CD8-positive, alpha-beta memory T cell (primary cell): ENCODE measurements at places on chromosomes 12 and 14. TPM values are rescaled to one million over a fixed set of nuclear protein-coding genes. Genes with fewer than 3 reads are reported as not detected.

Gene IFT81
- total RNA-seq: 4.5 TPM

Gene LHX5
- total RNA-seq: not detected

Gene PLA2G1B
- not detected for total RNA-seq

Gene IL22
- total RNA-seq: 0.46 TPM

Gene DHH
- total RNA-seq: not detected

Gene IFNG-AS1
- total RNA-seq: 0.95 TPM

Gene KLRK1
- total RNA-seq: 161 TPM

Gene KCNK10
- total RNA-seq: not detected

Gene MMP19
- 1.0 TPM for total RNA-seq

Gene NOVA1
- 0.28 TPM for total RNA-seq

Gene ALG10B
- 10.1 TPM for total RNA-seq

Gene TRHDE
- total RNA-seq: not detected

Gene CACNA1C
- 0.04 TPM for total RNA-seq

GRCh38 chr14:97319691-97320090, 522.5 kb downstream of the VRK1 start:
- H3K27ac ChIP-seq: no peak overlapping the region
- H3K4me1 ChIP-seq: no peaks in the 10 kb centered on the region
- no peak for DNase-seq
- no peak overlapping the region for H3K4me3 ChIP-seq

GRCh38 chr14:99802301-99803105, 9.3 kb downstream of the EML1 start:
- peaks cover 3% of the 10 kb centered on the region for H3K27me3 ChIP-seq
- H3K27ac ChIP-seq: no peak overlapping the region
- no peaks in the 10 kb centered on the region for H3K36me3 ChIP-seq
- no peak overlapping the region for H3K4me3 ChIP-seq
- DNase-seq: no peak
- no peaks in the 10 kb centered on the region for H3K4me1 ChIP-seq

GRCh38 chr14:93019970-93020369, 95.8 kb downstream of the ITPK1 start:
- H3K27ac ChIP-seq: no peak overlapping the region
- H3K27me3 ChIP-seq: no peaks in the 10 kb centered on the region
- no peaks in the 10 kb centered on the region for H3K36me3 ChIP-seq
- no peak overlapping the region for H3K4me3 ChIP-seq

GRCh38 chr12:65565601-65566560, 258.4 kb upstream of the HMGA2 start:
- no peak for DNase-seq
- H3K36me3 ChIP-seq: no peaks in the 10 kb centered on the region
- H3K27ac ChIP-seq: no peak overlapping the region
- H3K4me3 ChIP-seq: no peak overlapping the region
- H3K4me1 ChIP-seq: no peaks in the 10 kb centered on the region

- H3K36me3 ChIP-seq: no peaks in the 10 kb centered on the region
- DNase-seq: no peak
- no peak overlapping the region for H3K4me3 ChIP-seq
- no peak overlapping the region for H3K27ac ChIP-seq
- no peaks in the 10 kb centered on the region for H3K4me1 ChIP-seq
- no peaks in the 10 kb centered on the region for H3K27me3 ChIP-seq
These were observed 284.2 kb downstream of the TTC8 start for GRCh38 chr14:89108608-89109007.

DNA sequence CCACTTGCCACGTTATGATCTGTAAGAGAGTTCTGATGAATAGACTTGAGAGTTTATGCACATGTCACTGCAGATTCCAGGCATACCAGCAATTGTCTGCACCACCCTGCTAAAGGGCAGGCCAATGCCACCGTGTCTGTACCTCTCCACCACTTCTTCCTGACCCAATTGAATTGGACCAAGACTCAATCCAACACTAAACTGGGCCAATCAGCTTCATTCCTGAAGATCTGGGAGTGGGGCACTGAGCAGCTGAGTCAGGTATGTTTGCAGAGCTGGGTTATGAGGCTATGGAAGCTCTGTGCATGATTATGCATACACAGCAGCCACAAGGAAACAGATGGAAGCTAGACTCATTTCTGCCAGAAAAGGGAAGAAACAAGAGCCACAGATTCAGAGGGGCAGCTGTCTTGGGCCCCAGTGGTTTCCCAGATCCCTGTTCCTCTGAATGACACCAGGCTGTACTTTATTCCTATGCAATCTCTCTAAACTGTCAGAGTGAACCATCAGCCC, 28.0 kb downstream of the DAO start:
- H3K4me1 ChIP-seq: no peaks in the 10 kb centered on the region
- no peak for DNase-seq
- no peaks in the 10 kb centered on the region for H3K36me3 ChIP-seq
- H3K27me3 ChIP-seq: no peaks in the 10 kb centered on the region
- H3K27ac ChIP-seq: no peak overlapping the region
- no peak overlapping the region for H3K4me3 ChIP-seq

DNA sequence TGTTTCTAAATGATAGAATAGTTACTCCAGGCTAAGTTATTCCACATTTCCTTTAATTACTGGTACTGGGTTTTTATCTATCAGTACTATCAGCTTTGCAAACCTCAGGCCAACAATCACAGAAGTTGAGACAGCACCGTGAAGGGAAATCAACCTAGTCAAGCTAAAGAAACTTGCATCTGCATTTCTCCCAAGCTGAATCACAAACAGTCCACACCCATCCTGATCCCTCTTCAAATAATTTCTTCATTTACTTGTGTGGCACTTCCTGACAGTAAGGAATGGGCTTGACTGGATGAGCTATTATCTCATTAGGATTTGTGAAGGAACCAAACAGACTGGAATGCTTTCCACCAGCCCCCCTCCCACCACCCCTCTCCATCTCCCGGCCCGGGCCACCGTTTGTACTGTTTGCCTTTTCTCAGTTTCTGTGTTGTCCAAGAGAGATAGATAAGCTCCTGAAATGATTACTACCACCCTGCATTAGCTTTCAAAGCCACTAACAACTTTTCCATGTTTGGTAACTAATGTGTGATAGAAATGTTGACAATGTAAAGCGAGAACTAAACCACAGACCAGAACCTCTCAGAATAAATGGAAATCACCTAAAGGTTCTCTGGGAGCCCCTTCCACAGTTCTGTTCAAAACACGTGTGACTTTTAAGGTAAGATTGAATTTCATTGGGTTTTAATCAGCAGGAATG, 236.3 kb downstream of the SLC25A21 start:
- no peaks in the 10 kb centered on the region for H3K27me3 ChIP-seq
- no peaks in the 10 kb centered on the region for H3K4me1 ChIP-seq
- H3K4me3 ChIP-seq: no peak overlapping the region
- H3K27ac ChIP-seq: no peak overlapping the region
- DNase-seq: no peak

GRCh38 chr12:50070314-50071060, 13.1 kb downstream of the ASIC1 start:
- no peaks in the 10 kb centered on the region for H3K27me3 ChIP-seq
- DNase-seq: peak; percentile 71
- no peak overlapping the region for H3K27ac ChIP-seq
- no peaks in the 10 kb centered on the region for H3K36me3 ChIP-seq

GRCh38 chr12:7650091-7650490, 15.6 kb downstream of the APOBEC1 start:
- H3K27ac ChIP-seq: no peak overlapping the region
- no peaks in the 10 kb centered on the region for H3K27me3 ChIP-seq
- no peak overlapping the region for H3K4me3 ChIP-seq

DNA sequence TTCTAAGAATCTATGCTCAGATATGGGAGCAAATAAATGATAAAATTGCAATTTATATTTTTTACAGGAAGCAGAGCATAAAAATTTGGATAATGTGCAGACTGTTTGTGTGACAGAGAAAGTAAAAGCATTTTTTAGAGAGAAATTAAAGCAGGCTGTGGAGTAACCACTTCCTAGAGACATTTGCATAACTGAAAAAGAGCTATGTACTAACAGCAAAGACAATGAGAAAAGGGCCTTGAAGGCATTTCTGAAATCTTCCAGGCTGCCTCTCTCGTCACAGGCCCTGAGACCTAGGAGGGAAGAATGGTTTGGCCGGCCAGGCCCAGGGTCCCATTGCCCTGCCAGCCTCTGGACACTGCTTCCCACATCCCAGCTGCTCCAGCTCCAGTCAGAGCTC, 247.2 kb downstream of the ALX1 start:
- no peak for DNase-seq
- no peak overlapping the region for H3K27ac ChIP-seq
- H3K27me3 ChIP-seq: no peaks in the 10 kb centered on the region
- no peak overlapping the region for H3K4me3 ChIP-seq
- H3K36me3 ChIP-seq: no peaks in the 10 kb centered on the region
- H3K4me1 ChIP-seq: no peaks in the 10 kb centered on the region

DNA sequence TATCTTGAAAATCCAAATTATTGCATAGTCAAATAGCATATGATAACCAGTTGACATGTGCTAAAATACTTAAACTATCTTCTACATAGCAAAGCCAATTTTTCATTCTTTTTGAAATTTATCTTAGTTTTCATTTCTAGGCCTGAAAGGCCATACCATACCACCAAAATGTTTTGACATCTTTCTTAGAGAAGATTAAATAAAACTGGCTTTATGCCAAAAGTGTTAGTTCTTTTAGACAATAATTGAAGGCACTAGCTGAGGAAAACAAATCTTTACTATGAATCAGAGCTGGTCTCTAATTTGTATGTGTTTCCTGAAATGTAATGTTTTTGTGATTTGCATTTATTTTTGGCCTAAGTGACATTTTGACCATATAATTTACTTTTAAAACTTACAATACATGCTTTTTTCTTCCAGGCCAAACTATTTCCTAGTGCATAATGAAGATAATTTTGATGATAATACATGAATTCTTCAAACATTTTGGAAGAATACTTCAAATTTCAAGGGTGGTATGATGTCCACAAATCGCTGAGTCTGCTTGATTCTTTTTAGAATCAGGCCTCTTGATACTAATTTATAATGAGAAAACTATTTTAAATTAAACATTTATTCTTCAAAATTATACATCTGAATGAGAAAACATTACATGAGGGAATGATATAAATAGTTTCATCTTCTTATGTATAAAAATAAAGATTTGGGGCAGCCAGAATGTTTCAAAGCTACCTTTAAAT, 6.5 kb upstream of the KCNMB4 start:
- no peak overlapping the region for H3K27ac ChIP-seq
- peaks cover 4% of the 10 kb centered on the region for H3K4me1 ChIP-seq

DNA sequence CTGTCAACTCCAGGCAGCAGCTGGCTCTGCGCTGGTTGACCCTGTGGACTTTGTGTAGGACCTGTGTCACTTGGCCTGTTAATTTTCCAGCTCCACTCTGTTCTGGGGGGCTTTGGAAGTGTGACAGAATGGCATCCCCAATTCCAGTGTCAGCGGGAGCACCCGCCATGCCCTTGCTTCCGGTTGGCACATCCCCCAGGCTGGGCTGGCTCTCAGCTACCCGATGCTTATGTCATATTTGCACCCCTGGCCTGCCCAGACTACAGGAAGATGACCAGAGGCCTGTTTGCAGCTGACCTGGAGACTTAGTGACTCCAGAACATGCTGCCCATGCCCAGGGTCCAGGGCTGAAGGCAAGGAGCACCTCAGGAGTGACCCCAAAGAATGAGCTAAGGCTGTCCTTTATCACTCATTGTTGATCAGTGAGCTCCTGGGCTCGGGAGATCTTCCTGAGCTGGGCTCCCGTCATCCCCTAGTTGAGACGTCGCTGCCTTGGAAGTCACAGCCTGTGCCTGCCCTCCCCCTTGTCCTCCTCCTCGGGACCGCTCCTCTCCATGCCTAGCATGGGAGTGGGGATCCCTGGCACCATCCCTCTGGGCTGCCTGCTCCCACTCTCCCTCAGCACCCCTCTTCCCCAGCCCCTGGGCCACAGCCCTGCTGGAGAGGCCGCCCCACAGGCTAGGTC, 163.4 kb upstream of the RTL1 start:
- H3K27ac ChIP-seq: no peak overlapping the region
- no peaks in the 10 kb centered on the region for H3K27me3 ChIP-seq
- H3K36me3 ChIP-seq: no peaks in the 10 kb centered on the region

DNA sequence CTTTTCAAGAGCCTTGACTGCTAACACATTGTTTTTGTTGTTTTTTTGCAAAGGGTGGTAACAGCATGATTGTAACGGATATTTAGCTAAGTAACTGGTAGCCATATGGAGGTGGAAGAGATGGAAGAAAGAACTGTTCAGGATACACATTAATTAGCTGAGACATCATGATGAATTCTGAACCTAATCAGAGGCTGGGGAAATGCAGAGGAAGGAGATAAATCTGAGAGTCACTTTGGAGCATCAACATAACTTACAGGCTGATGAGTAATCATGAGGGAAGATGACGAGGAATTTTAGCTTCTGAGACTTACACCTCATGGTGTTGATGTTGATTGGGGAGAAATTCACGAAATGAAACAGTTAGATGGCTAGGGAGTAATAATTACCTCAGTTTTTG, 62.3 kb downstream of the NIN start:
- no peak overlapping the region for H3K27ac ChIP-seq
- H3K36me3 ChIP-seq: peaks cover 60% of the 10 kb centered on the region
- DNase-seq: no peak
- H3K4me3 ChIP-seq: no peak overlapping the region

DNA sequence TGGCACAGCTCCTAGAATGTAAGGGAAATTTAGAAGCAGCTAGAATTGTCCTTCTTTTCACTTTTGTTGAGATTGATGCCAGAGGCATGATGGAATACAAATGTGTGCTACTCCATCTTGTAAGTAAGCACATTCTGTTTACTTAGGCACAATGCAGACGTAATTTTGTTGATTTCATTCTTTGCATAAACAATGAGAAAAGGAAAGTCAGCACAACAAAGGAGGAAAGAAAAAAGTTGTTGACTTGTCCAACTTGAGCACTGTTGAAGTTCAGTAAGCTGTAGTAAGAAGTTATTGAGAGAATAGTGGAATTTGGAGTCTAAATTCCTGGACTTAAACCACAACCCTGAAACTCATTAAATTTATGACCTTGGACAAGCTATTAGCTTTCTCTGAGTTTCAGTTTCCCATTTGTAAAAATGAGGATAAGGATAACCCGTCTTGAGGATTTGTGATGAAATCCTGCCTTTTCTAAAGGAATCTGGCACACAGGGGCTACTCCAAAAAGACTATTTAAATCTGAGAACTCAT, 19.4 kb upstream of the CNTN1 start:
- no peaks in the 10 kb centered on the region for H3K27me3 ChIP-seq
- DNase-seq: no peak
- no peaks in the 10 kb centered on the region for H3K36me3 ChIP-seq
- no peaks in the 10 kb centered on the region for H3K4me1 ChIP-seq
- no peak overlapping the region for H3K27ac ChIP-seq

- H3K27ac ChIP-seq: no peak within 1 kb of the TSS
- H3K4me3 ChIP-seq: no peak within 1 kb of the TSS
- no peak for DNase-seq
- no peaks in the 10 kb centered on the region for H3K4me1 ChIP-seq
These were observed at the start of gene MDGA2 for GRCh38 chr14:47675466-47676314. TSS of gene MDGA2 (minus strand) at chr14:47675605.

- no peak overlapping the region for H3K27ac ChIP-seq
- DNase-seq: no peak
- no peak overlapping the region for H3K4me3 ChIP-seq
- no peaks in the 10 kb centered on the region for H3K27me3 ChIP-seq
- no peaks in the 10 kb centered on the region for H3K4me1 ChIP-seq
- H3K36me3 ChIP-seq: no peaks in the 10 kb centered on the region
These were observed 469.1 kb upstream of the RPL10L start for GRCh38 chr14:47120645-47121044.
